Non-pigmented ciliary epithelial cell (primary cell): ENCODE measurements at places on chromosomes 5 and 9.

GRCh38 chr5:60458666-60459065 is 241.3 kb downstream of the DEPDC1B start:
- no peak for DNase-seq

DNA sequence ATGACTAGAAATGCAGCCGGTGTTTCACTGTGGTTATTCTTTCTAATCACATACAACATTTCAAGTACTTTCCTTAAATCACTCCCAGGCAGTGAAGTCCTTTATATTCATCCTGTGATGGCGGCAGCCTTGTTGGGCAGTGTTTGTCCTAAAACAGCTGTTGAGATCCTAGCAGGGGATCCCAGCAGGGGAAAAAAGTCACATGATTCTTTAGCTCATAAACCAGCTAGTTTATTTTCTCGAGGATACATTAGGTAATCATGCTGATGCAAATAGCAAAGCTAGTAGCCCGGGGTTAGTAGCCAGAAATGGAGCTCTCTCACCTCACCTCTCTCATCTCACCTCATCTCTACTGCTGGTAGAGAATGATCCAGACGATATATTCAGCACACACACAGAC is 70.5 kb downstream of the FOXD1 start:
- no peak for DNase-seq

DNA sequence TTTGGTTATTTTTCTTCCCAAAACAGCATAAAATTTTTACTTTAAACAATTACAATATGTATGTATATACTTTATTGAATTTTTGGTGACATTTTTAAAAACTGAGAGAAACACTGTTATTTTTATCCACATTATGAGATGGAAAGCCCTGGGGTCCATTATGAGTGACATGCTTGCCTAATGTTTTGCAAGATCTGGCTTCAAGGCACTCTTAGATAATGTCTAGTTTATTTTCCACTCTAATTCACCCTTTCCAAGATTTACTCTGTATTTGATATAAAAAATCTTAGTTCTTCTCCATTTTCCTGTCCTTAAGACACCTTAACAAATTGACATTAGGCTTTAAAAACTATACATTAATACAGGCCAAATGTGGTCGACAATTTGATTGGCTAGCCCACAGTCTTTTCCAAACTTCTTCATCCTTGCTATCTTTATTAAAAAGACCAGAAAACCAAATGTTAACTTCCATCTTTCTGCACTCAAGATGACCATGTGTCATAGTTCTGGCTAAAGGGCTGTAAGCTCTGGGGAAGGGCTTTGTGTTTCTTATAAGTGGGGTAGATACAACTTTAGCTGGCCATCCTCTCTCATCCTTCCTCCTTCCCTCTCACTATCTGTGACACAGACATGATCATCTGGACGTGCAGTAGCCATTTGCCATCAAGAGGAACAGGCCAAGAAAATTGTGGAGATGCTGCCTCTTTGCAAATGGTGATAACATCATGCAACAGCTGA is 561.1 kb downstream of the PDE4D start:
- DNase-seq = no peak

DNA sequence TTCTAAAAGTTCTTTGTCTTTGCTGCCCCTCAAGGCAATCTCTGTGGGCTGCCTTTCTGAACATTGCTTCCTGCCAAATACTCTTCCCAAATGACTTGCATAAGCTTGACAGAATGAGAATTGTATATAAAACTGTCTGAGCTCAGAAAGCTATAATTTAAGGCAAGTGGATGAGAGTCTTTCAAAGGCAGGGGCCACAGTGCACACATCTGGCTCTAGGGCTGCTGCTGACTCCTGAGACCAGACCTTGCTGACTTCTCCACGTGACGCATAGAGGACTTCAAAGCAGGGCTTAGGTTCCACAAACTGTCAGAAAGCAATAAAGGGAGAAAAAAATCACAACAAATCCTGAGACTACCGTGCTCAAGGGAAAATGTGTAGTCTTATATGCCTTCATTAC is 79.4 kb upstream of the DIRAS2 start:
- no peak for DNase-seq

DNA sequence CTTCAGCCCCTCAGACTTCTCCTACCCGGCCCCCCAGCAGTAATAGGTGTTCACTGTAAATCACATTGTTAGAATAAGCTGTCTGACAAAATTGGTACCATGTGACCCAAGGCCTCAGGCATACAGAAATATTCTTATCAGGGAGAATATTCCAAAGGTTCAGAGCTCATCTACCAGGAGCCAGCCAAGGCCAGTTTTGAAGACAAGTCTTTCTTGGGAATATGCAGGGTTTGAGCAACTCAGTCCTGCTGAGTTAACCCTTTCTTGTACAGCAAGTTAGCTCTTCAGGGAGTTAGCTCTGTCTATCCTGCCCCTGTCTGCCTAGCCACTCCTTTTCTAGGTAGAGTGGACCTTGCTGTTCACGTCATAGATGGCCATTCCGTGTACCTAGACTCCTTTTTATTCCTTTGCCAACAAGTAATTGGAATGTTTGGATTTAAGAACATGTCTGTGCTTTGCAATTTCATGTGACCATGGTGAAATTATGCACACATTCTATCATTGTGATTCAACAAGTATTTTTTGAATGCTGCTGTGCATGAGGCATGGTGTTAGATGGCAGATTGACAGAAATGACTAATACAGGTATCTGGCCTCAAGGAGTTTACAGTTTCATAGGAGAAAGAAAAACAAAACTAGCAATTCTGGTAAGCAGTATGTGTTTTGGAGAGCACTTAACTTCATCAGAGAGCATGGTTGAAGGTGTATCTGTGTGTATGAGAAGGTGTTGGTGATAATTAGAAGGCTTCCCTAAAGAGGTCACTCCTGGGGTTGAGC is 22.6 kb downstream of the TGFBR1 start:
- DNase-seq = no peak

GRCh38 chr5:40346901-40347300 is 332.8 kb upstream of the PTGER4 start:
- DNase-seq = no peak

- DNase-seq = peak; percentile 85
Observed at GRCh38 chr5:83306572-83307241, 164.8 kb upstream of the VCAN start.

DNA sequence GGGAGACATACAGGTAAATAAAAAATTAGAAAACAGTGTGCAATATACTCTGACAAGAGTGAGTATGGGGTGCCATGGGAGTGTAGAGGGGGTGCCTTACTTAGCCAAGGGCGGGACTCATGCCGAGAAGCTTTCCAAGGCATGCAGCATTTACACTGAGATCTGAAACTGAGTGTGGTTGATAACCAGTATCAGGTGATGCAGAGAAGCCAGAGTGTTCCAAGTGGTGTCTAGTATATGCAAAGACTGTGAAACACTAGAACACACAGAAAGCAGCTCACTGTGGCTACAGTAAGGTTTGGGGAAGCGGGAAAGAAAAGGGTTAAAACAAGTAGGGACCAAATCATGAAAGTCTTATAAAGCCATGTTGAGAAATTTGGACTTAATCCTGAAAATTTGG is 30.5 kb upstream of the ERBIN start:
- DNase-seq = no peak

GRCh38 chr5:8429778-8430758 is 561.1 kb downstream of the MTRR start:
- DNase-seq = no peak

GRCh38 chr9:113695440-113695851 is 180.7 kb upstream of the ZNF618 start:
- no peak for DNase-seq

- DNase-seq = no peak
Observed at GRCh38 chr9:110512817-110513216, 66.7 kb downstream of the SVEP1 start.

GRCh38 chr5:79269733-79270166 is 33.8 kb downstream of the JMY start:
- DNase-seq = no peak

- no peak for DNase-seq
Observed at GRCh38 chr5:126509339-126509738, 85.7 kb downstream of the ALDH7A1 start.

GRCh38 chr5:89342106-89342876 is 459.3 kb upstream of the MEF2C start:
- DNase-seq = peak; percentile 80

GRCh38 chr5:53239301-53239990 is 129.9 kb upstream of the MOCS2 start:
- DNase-seq = no peak

DNA sequence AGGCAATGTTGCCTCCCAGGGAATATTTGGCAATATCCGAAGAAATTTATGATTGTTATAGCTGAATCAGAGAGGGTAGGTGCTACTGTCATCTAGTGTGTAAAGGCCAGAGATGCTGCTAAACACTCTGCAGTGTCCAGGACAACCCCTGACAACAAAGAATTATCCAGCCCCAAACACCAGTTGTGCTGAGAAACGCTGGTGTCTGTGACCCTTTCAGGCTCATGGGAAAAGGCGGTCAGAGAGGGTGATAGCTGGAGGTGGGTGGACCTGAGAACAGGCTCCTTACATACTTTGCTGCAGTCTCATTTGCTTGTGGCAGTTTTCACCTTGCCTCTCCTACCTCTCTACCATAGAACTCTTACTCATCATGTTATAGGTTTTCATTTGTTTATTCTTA is 295.3 kb upstream of the DMRT1 start:
- DNase-seq = no peak

GRCh38 chr5:95422838-95423237 is 31.7 kb downstream of the FAM81B start:
- DNase-seq = no peak

DNA sequence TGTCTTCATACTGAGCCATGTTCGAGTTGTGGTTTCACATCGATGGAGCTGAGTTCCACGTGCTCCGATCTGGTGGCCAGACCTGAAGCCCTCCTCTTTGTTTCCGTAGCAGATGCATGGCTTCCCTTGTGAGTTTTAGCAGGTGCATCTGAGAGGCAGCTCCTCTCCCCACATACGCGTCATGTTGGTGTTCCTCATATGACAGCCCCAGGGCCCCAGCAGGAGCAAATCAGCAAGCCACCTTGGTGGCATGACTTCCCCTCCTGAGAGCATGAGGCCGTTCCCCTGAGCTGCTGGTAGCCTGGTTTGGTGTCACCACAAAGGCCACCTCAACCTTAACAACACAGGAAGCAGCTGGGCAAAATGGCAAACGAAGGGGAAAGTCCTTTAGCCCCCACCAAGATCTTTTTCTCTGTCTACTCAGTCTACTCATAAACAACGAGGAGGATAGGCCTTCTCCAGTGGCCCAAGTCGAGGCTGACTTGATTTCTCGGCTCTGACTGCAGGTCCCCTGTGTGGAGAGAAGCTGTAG is 5.9 kb downstream of the CYFIP2 start:
- no peak for DNase-seq

DNA sequence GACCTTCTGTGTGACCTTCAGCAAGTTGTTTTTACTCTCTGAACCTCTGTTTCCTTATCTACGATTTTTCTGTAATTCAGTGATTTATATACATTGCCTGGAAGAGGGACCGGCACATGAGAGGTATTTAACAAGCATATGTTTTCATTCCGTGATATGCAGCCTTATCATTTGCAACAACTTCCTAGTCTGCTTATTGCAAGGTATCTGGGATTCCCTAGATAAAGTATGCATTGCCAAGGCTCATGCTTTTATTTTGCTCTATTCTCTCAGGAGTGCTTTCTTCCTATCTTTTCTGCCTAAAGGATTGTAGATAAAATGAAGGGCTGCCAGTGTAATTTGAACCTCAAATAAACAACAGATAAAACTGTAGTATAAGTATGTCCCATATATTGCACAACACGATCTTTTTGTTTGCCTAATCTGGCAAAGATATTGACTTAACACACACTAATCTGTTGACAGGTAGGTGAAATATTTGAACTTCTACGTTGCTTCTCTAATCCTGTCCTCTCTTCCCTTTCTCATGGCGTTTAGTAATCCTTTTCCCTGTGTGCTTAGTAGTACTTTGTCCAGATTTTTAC is 377.2 kb upstream of the TNC start:
- no peak for DNase-seq

GRCh38 chr9:133160742-133161546 is 2.8 kb downstream of the GBGT1 start:
- no peak for DNase-seq

DNA sequence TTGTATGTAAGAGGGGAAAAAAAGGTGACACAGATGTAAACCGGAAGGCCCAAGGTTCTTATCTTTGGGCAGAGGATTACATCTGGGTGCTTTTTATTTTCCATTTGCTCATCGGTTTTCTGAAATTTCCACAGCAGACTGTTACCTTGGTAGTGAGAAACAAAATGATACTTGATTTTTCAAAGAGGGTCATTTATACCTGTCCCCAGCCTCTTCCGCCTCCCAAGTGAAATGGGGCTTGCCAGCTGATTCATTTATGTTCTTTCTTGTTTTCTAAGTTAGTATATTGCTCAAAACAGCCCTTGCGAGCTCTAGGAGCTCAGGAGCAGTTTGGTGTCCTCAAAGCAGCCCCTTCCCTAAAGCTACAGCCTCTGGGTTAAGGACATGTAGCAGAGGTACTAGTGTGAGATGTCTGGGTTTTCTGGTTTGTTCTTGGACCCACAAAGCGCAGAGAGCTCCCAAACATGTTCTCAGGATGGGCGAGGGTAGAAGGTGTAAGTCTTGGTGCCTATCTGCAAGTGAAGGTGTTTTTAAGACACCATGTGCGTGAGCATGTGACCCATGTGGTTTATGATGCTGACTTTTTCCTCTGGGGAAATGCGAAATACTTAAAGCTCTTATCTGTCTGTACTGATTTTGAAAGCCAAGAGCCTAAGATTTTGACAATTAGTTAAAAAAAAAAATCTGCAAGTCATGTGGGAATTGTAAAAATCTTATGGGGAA is 38.3 kb downstream of the DAPK1 start:
- DNase-seq = no peak

DNA sequence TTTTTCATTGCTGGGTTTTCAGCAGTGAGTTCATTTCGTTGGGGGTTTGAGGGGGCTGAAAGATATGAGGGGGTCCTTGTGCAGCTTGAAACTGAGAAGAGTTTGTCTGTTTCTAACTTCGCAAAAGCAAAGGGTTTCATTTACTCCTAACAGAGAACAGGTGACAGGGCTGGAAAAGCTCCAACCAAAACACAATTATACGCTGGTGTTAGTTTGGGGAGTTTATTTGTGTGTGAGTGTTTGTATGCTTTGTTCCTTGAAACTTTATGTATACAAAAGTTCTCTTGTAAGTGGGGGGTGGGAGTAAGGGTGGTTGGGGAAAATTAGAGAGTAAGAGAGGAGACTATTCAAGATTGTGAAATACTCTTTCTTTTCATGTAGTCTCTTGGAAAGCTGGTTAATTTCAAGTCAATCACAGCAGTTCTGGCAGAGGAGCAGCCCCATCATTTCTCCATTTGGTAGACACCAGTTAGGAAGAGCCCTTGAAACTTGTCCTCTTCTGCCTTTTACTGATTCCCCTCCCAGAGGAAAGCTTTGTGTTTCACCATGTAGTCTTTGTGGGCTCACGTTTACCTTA is 881 bp downstream of the TNFAIP8 start:
- DNase-seq = no peak

GRCh38 chr5:5188376-5189050 is 48.4 kb downstream of the ADAMTS16 start:
- DNase-seq = no peak

- DNase-seq = no peak
Observed at GRCh38 chr5:64603676-64604075, 86.6 kb upstream of the SHISAL2B start.
